ENCODE measurements at places on chromosomes 1 and 21.

DNA sequence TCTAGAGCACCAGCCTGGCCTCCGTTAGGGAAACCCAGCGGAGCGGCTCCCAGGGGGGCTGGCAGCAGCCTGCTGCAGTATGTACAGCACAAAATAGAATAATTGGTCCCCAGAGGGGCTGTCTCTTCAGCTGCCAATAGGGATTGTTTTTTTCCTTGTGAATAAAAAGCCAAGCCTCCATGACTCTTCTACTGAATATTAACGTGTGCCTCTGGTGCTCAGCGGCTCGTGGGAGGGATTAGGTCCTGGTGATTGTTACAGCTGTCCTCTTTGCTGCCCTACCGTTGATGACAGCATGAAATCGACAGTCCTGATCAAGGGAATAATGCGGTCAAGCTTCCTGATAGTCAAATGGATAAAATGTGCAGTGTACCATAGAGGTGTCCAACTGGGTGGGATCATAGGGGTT, 190.7 kb upstream of the RUNX1 start:
- DNase-seq, result no peak

GRCh38 chr1:74681449-74681848, 7.9 kb upstream of the ERICH3 start:
- DNase-seq, result no peak

GRCh38 chr1:19468397-19468956, 16.9 kb downstream of the CAPZB start:
- peak; percentile 72 for DNase-seq

DNA sequence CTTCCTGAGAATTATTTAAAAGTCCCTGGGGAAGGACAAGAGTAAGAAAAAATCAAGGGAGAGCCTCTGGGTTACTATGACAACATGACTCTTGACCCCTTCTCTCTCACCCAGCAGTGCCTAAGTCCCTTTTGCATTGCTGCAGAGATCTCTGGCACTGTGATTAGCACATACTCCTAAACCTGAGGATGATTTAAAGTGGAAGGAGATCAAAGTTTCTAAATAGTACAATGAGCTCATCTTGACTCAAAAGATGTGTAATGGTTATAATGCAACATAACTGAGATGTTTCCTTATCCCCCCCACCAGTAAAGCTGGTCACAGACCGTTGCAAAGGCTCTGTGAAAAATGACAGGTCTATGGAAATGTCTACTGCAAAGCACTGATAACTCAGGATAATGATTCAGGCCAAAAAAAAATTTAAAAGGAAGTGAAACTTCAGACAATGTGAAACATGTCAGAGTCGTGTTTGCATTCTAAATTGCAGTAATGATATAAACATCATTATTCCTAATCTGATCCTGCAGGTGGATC, 519.2 kb downstream of the KIF26B start:
- peak; percentile 87 for DNase-seq

DNA sequence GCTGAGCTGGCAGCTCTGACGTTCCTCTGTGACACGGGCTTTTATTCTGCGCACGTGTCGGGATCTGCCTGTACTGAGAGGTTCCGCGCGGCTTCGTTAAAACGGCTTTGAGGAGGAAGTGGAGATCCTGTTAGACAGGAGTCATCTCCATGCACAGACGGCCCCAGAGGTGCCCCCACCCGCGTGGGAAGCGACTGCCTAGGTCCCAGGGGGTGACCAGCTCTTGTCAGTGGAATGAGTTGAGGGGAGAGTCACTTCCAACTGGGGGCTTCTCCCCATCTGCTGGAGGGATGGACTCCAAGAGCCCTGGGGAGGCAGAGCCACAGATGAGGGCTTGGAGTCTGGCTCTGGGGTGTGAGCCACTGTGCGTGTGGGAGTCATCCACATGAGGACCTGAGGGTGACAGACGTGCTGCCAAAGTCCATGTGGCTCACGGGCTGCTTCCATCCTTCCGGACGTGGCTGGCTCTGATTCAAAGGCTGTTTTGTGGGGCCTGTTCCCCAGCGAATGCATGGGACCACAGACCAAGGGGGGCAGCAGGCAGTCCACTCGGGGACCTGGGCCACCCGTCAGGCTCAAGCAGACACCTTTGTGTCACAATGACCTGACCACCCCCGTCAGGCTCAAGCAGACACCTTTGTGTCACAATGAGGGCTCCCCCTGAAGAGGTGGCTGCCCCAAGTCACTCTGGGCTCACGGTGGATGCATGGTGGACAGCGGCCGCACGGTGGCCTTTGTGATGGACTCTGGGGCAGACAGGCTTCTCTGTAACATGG, 26.8 kb downstream of the PTTG1IP start:
- peak; percentile 91 for DNase-seq

DNA sequence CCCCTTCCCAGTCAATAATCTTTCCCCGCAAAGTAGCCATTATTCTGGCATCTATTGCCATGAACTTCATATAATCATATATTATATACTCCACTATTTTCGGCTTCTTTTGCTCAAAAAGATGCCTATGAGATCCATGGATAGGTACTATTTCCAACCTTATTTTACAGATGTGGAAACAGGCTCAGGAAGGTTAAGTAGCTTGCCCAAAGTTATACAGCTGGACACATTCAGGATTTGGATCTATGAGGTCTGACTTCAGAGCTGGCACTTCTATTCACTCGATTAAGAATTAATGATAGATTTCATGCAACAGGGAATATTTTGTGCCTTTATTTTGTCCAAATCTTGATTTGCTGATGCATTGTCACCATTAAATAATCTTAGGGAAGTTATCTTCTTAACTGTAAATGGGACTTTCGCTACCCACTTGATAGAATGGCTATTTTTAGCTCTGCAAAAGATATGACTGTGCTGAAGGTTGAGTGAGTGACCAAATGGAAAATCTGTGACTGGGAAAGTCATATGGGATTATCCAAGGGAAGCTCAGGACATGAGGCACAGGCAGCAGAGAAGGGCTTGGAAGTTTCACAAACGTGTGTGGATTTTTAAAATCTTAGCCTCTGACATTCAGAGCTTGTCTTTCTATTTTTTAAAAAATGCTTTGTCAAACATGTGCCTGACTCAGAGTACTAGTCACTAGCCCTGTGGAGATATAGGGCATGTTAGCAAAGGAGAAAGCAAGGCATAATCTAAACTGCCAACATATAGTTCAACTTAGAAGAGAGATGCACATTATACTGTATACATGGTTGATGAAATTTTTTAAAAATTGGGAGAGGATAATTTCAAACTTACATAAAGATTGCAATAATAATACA, 36.5 kb downstream of the GIPC2 start:
- DNase-seq, result no peak
